Activated CD8-positive, alpha-beta memory T cell treated with anti-CD3 and anti-CD28 coated beads for 1 hour (primary cell): ENCODE measurements at places on chromosomes 5 and 9.

GRCh38 chr5:33781286-33781685 lies 110.5 kb downstream of the ADAMTS12 start:
- no peak for DNase-seq

DNA sequence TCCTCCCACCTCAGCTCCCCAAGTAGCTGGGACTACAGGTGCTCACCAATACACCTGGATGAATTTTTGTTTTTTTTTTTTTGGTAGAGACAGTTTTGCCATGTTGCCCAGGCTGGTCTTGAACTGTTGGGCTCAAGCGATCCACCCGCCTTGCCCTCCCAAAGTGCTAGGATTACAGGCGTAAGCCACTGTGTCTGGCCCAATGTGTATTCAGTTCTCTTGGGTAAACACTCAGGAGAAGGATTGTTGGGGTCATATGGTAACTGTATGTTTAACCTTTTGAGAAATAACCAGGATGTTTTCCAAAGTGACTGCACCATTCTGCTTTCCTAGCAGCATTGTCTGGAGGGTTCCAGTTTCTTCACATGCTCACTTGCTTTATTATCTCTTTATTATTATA lies 67.4 kb downstream of the TNPO1 start:
- DNase-seq, result no peak

GRCh38 chr5:157459715-157460599 lies at the start of gene NIPAL4:
Gene NIPAL4, plus strand, starts transcription at chr5:157460213. Its CDS starts 108 bp downstream, at chr5:157460321.
- DNase-seq, result no peak

DNA sequence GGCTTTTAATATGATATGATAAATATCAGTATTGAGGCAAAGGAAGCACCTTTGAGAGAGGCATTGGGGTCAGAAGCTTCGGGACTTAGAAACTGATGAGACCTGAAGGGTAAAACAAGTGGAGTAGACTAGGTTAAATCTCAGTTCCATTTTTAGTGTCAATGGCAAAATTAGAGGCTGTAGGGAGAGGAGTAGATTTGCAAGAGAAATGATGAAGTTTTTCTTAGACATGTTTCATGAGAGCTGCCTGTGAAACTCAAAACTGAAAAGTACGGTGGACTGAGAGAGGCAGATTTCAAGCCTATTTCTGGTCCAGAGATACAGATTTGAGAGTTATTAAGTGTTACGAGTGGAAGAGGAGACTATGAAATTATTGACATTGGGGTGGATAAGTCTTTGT lies 278.5 kb downstream of the TAF11L14 start:
- DNase-seq, result no peak

DNA sequence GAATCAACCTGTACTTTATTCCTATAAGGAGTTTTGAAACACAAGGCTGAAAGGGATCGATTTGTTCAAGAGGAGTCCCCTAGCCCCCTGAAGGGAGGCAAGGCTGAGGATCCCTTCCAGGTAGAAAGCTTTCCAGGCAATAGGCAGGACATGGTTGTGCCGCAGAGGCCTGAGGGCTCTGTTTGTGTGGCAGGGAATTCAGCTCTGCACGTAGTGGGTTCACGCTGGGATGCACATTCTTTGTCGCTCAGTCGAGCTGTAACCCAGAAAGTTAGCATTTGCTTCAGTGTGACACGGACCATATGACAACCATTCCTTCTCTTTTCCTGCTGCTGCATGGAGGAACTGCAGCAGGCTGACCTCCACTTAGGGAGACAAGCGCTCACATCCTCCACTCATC lies 65.6 kb upstream of the TRIO start:
- DNase-seq, result no peak
